Gastrocnemius medialis (tissue), 4 donors: ENCODE measurements at places on chromosomes 16 and 17. TPM values are rescaled to one million over a fixed set of nuclear protein-coding genes. Genes with fewer than 3 reads are reported as not detected.

Gene SYCE1L
- total RNA-seq = not detected

Gene CRYBA1
- total RNA-seq = not detected

Gene HOXB7
- 0.36 TPM for total RNA-seq

Gene AOC2
- 1.0 TPM for total RNA-seq

Gene ATXN1L
- 22.4 TPM for total RNA-seq

Gene MYH8
- 0.75 TPM for total RNA-seq

Gene NUPR1
- 26.2 TPM for total RNA-seq

Gene NT5C
- total RNA-seq = 65.5 TPM

Gene CRISPLD2
- 36.7 TPM for total RNA-seq

Gene RHOT1
- 34.9 TPM for total RNA-seq

Gene CMTM1
- 0.31 TPM for total RNA-seq

Gene SOX15
- 1.1 TPM for total RNA-seq

Gene GAS2L2
- 0.15 TPM for total RNA-seq

Gene GSE1
- 45.1 TPM for total RNA-seq

Gene SYT17
- 0.87 TPM for total RNA-seq

Gene ZG16
- not detected for total RNA-seq

Gene TBC1D3D
- not detected for total RNA-seq

Gene KRT32
- total RNA-seq = 0.41 TPM

Gene SLC38A10
- total RNA-seq = 25.8 TPM
